Stomach (tissue), 19 donors: ENCODE measurements at places on chromosomes 11 and 22. TPM values are rescaled to one million over a fixed set of nuclear protein-coding genes. Genes with fewer than 3 reads are reported as not detected.
A peak's percentile ranks its signal among the peaks of the same experiment; 100 is the strongest.

- no peaks in the 10 kb centered on the region for H3K4me1 ChIP-seq
- no peaks in the 10 kb centered on the region for H3K27me3 ChIP-seq
- H3K36me3 ChIP-seq = no peaks in the 10 kb centered on the region
- no peak for DNase-seq
- H3K27ac ChIP-seq = no peak overlapping the region
Measured at GRCh38 chr11:115644856-115645255, 140.6 kb upstream of the CADM1 start.

- peaks cover 32% of the 10 kb centered on the region for H3K4me1 ChIP-seq
- H3K36me3 ChIP-seq = no peaks in the 10 kb centered on the region
- H3K27ac ChIP-seq = no peak overlapping the region
- peaks cover 20% of the 10 kb centered on the region for H3K27me3 ChIP-seq
- no peak for DNase-seq
- H3K4me3 ChIP-seq = no peak overlapping the region
Measured at GRCh38 chr22:18113680-18114394, 3.2 kb downstream of the TUBA8 start.

MMP8 gene
- total RNA-seq = 1.8 TPM

DNA sequence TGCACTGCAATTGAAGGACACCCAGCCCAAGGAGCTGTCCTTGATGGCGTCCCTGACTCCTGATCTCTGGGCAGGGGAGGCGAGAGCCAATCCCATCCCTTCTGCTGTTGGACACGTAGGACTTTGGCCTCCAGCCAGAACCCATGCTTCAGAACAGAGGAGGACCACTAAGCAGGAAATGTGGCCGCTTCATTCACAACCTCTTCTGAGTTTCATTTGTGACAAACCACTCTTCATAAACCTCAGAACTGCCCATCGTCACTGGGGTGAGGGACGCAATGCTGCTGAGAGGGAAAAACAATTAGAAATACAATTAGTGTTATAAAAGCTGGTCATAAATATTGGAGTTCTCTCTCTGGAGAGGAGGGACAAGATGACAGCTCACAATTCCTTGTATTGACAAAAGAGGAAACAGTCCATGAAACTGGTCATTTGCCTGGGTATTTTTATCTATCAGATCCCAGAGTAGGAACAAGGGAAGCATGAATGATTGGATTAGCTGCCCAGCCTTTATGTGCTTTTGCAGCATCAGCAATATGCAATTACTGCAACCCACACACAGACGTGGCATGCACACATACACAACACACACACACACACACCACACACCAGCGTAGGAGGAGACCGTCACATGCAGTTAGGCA, 216.5 kb upstream of the CADM1 start:
- H3K4me3 ChIP-seq = no peak overlapping the region
- DNase-seq = no peak
- no peak overlapping the region for H3K27ac ChIP-seq
- peaks cover 18% of the 10 kb centered on the region for H3K4me1 ChIP-seq

DNA sequence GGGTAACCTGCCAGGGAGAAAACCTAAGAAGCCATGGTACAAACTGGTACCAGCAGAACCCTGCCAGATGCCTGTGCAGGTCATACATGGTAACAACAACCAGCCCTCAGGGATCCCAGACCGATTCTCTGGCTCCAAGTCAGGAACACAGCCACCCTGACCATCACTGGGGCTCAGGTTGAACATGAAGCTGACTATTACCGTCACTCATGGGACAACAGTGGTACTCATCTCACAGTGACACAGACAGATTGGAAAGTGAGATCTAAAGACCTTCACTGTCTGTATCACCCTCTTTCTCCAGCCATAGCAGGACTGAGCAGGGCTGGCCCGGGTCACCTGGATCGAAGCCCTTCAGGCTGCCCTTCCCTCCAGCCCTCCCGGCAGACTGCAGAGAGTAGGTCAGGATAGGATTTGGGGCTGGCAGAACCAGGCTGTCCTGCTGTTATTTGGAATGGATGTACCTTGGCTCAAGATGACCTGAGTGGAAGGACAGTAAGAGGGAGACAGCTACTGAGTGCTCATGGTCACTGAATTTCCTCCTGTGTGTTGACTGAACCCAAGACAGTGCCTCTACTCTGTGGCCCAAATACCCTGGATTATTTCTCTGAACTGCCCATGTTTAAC, 94.7 kb downstream of the GGTLC2 start:
- no peak overlapping the region for H3K27ac ChIP-seq
- H3K27me3 ChIP-seq = peaks cover 26% of the 10 kb centered on the region
- DNase-seq = no peak

- H3K27me3 ChIP-seq = peaks cover 21% of the 10 kb centered on the region
- H3K36me3 ChIP-seq = no peaks in the 10 kb centered on the region
- peaks cover 76% of the 10 kb centered on the region for H3K4me1 ChIP-seq
- peak overlapping the region; percentile 89 for H3K27ac ChIP-seq
- peak overlapping the region; percentile 63 for H3K4me3 ChIP-seq
Measured at GRCh38 chr11:71252770-71253730, 673 bp upstream of the SHANK2 start.

GRCh38 chr22:44244265-44244822, 63.6 kb downstream of the PARVG start:
- H3K36me3 ChIP-seq = no peaks in the 10 kb centered on the region
- peaks cover 24% of the 10 kb centered on the region for H3K27me3 ChIP-seq
- H3K27ac ChIP-seq = no peak overlapping the region
- H3K4me1 ChIP-seq = no peaks in the 10 kb centered on the region
- no peak for DNase-seq
